ENCODE measurements at places on chromosomes 12 and 14. TPM values are rescaled to one million over a fixed set of nuclear protein-coding genes. Genes with fewer than 3 reads are reported as not detected.

DNA sequence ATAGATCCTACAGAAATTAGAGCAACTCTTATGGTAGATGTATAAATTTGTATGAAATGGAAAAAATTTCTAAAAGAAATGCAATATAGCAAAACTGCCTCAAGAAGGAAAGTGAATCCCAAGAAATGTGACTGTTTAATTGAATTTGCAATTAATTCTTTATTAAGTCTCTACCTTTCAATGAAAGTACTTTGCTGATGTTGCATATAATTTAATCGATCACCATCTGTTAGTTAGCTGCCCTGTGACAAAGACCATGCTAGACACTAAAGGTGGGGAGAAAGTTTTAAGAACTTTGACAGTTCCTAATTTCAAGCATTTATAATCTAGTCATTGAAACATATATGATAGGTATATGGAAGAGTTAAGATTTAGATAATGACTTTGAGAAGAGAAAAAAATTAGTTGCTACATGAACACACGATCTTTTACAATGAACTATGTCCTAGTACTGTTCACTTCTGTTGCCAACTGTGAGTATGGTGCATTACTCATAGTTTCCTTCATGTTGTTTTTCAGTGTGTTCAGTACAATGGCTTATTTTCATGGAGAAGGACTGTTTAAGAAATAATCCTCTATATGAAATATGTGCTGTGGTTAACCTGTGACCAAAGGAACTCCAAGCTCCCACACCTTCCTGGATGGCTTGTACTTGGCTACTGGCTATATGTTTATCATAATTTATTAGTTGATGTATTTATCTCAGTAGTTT, 128.4 kb downstream of the METTL25 start:
- DNase-seq: peak; percentile 40

Gene KRT2
- total RNA-seq: not detected

Gene PLEKHG7
- not detected for total RNA-seq

DNA sequence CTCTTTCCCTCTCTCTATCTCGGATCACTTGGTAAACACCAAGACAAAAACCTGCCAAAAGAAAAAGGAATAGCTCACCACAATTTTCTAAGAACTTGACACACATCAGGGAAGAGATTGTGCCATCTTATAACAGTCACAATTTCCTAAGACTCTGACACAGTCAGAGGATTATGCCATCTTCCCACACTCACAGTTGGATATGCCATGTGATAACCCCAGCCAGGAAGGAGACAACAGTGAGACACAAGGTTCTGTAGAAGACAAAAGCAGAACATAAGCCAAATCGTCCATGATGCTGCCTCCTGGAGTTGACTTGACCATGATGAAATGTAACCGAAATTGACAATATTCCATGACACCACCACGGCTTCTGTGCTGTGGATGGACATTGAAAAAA, 2.8 kb upstream of the CLEC9A start:
- DNase-seq: peak; percentile 61

- no peak for DNase-seq
These were observed 2.0 kb upstream of the SHMT2 start for GRCh38 chr12:57227315-57228115.

DNA sequence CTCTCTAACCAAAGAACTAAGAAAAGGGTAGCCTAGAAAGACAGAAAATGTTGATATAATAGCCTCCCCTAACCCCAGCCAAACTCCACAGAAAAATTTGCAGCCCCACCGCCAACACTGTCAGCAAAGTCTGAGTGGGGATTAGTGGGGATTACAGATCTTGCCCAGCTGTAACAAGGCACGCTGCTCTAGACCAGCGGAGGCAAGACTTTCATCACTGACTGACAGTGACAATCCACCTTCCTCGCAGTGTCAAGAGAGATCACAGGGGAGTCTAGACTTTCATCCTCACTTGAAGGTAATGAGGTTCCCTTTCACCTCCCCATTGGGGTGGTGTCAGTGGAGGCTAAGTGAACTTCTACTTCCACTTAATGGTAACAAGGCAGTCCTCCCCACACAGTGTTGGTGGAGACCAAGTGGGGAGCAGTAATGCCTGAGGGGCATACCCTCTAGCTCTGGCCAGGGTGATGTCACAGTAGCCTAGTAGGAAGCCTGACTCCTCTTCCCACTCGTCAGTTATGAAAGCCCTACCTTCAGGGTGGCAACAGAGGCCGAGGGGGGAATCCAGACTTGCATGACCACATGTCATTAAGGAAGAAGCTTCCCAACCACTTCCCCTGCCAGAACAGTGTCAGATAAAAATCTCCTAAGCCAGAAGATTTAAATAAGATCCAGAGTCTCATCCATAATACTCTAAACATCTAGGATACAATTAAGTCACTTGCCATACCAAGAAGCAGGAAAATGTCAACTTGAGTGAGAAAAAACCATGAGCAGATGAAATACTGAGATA, 91.7 kb upstream of the RASSF8 start:
- DNase-seq: no peak

DNA sequence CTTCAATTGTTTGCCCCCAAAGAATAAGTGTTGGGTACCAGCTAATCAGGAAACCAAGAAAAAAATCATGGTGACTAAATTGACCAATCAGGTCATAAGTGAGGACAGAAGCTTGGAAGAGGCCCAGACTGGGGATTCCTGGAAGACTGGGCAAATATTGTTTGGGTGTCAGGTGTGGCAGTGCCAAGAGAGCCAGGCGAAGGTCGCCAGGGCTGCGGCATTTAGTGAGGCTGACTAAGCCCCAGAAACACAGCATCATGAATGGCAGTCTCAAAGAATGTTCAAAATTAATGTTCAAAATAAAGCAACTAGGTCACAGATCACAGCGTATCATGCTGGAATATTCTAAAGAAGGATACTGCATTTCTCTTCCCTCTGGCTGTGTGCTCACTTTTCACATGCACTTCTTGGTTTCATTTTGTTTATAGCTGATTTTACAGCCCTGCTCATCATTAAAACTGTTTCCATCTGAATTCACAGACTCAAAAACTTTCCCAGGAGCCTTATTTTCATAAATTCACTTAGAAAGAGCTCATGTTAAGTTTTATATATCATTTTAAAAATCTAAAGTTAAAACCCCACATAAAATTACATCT, 85.3 kb upstream of the OVCH1 start:
- no peak for DNase-seq

- DNase-seq: peak; percentile 96
These were observed 4.6 kb downstream of the TMEM120B start for GRCh38 chr12:121717041-121717699.

- DNase-seq: no peak
These were observed 72.8 kb upstream of the ABCD2 start for GRCh38 chr12:39692258-39692853.

DNA sequence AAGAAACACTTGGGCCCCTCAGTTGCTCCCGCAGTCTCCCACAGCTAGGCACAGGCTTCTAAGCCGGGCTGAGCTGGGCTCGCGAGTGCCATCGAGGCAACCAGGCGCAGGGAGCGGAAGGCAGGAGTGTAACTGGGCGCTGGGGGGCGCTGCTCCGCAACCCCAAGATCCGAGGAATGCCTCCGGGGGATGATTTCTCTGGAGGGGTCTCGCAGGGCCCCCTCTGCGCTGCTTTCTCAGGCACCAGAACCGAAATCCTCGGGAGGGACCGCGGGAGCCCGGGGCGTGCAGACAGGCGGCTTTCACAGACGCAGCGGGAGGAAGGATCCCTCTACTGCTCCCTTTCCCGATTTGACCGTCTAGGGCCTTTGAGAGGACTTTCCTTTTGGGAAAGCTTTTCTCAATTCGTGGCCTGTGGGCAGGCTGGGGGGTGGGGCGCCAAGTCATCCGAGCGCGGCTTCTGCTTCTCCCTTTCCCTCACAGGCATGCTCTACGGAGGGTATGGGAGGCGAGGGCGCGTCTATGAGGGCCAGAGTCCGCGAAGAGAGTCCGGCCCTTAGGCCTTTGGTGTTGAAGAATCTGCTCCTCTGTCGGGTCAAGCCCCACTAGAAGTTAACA, 4.3 kb upstream of the NKX2-1 start:
- DNase-seq: no peak

DNA sequence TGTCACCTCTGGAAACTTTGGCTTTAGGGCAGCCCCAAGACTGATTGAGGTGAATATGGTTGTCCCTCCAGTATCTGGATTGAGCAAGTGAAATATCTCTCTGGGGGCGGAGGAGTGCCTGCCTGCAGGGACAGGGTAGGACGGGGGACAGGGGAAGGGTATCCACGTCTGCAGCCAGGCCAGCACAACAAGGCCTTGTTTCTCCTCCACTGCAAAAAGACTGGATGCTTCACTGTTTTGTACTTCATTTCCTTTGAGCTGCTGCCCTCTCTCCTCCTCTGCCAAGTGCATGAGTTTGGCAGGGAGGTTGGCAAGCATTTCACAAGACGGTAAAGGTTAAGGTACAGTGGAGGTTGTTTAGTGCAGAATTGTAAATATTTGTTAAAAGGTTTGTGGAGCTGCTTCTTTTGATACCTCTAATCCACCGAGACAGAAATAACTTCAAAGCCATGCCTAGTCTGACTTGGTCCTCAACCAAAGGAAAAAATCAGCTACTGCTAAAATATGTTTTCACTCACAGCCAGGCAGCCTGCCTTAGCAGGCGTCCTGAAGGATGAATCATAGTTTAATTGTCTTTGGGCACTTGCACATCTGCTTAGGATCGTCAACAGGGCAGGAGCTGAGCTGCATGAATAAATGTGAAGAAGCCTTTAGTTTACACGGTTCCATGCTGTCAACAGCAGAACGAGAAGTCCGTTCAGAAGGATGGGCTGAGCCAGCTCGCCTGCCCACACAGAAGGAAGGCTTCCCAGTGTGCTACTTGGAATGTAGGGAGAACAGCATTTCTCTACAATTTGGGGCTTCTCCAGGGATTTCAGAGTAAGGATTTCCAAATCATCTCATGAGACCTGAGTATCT, 269.7 kb downstream of the TTC6 start:
- DNase-seq: peak; percentile 92

GRCh38 chr12:69966409-69966808, 141.4 kb downstream of the MYRFL start:
- peak; percentile 84 for DNase-seq

GRCh38 chr12:80116735-80117134, 17.4 kb downstream of the OTOGL start:
- DNase-seq: peak; percentile 12

Gene FLRT2
- total RNA-seq: 7.5 TPM

- DNase-seq: no peak
These were observed 67.8 kb upstream of the NAP1L1 start for GRCh38 chr12:76152181-76152807.

GRCh38 chr12:102197789-102198188, at the start of gene PMCH:
TSS of gene PMCH (minus strand) at chr12:102197833. CDS start at chr12:102197770, 63 bp downstream.
- DNase-seq: peak; percentile 78

Gene TMTC2
- total RNA-seq: 1.5 TPM

Gene REP15
- total RNA-seq: 1.6 TPM

- no peak for DNase-seq
These were observed 7.3 kb upstream of the INF2 start for GRCh38 chr14:104682107-104682593.

GRCh38 chr12:102522768-102523167, 42.4 kb upstream of the IGF1 start:
- peak; percentile 82 for DNase-seq

Gene C14orf39
- 1.4 TPM for total RNA-seq

Gene PTGER2
- 37.8 TPM for total RNA-seq

DNA sequence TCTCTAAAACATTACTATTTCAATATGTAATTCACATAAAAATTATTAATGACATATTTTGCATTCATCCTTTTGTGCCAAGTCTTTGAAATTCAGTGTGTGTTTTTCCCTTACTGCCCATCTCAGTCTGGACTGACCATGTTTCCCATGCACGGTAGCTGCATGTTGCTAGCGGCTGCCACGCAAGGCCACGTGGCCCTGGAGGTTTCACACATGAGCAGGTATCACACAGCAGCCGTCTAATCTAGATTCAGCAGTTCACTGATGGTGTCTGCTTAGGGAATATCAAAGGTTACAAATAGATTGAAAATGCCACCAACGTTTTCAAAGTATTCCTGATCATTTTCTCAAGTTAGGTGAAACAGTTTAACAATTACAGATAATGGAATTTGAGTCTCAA, 234.8 kb upstream of the FKBP4 start:
- no peak for DNase-seq

GRCh38 chr12:56029166-56029519, 8.3 kb downstream of the IKZF4 start:
- peak; percentile 26 for DNase-seq

- no peak for DNase-seq
These were observed 17.1 kb downstream of the TRMT5 start for GRCh38 chr14:60963761-60964160.

Gene DLST
- total RNA-seq: 66.7 TPM

- DNase-seq: no peak
These were observed 463.0 kb downstream of the AACS start for GRCh38 chr12:125528281-125528680.

Gene GYS2
- total RNA-seq: not detected

- no peak for DNase-seq
These were observed 159.2 kb downstream of the PAH start for GRCh38 chr12:102757882-102758226.

DNA sequence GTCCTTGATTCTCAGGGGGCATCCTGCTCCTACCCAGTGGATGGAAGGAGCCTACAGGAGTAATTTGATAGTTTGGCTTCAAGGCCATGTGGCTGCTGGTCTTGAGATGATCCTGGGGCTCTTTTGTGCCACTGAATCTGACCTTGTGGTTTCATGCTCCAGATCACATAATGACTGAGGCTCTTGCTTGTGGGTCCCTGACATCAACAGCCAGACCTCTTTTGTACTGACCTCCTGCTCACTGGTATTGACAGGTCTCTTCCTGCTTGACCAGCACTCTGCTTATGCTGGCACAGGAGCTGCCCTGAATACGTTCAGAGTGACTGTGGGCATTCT, 23.2 kb upstream of the JPH4 start:
- DNase-seq: no peak

- peak; percentile 61 for DNase-seq
These were observed 597 bp downstream of the MLF2 start for GRCh38 chr12:6752167-6752920.

Gene PRB2
- not detected for total RNA-seq

- no peak for DNase-seq
These were observed 5.2 kb upstream of the RAD52 start for GRCh38 chr12:954741-955140.

GRCh38 chr12:64122995-64123394, 99.1 kb downstream of the KICS2 start:
- DNase-seq: no peak

Gene MMP19
- total RNA-seq: 24.9 TPM

- no peak for DNase-seq
These were observed 11.3 kb downstream of the FOS start for GRCh38 chr14:75289840-75290388.

GRCh38 chr14:97442363-97442762, 645.2 kb downstream of the VRK1 start:
- DNase-seq: no peak

DNA sequence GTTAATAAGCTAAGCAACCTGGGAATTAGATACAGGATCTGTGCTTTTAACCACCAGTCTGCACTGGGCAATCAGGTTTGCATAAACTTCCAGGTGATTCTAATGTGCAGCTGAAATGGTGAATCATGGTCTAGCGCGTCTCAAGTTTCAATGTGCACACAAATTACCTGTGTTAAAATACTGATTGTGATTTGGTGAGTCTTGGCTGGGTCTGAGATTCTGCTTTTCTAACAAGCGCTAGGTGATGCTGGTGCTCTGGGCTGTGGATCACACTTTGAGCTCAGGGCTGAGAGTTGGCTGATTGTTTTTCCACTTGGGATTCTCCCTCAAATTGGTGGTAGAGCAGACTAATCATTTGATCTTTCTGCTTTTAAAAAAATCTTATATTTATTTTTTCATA, 124.8 kb downstream of the C12orf75 start:
- DNase-seq: no peak

Gene CYP27B1
- 0.90 TPM for total RNA-seq

GRCh38 chr12:118025168-118025567, 8.7 kb downstream of the RFC5 start:
- DNase-seq: no peak

Measured in LHCN-M2 (cell line).